ENCODE measurements at places on chromosomes 13 and 19. TPM values are rescaled to one million over a fixed set of nuclear protein-coding genes. Genes with fewer than 3 reads are reported as not detected.

ZNF460 gene
- 7.0 TPM for polyA plus RNA-seq

- DNase-seq = no peak
These were observed 104.7 kb downstream of the TUBGCP3 start for GRCh38 chr13:112483299-112483698.

GTF2F1 gene
- 60.0 TPM for polyA plus RNA-seq

DNA sequence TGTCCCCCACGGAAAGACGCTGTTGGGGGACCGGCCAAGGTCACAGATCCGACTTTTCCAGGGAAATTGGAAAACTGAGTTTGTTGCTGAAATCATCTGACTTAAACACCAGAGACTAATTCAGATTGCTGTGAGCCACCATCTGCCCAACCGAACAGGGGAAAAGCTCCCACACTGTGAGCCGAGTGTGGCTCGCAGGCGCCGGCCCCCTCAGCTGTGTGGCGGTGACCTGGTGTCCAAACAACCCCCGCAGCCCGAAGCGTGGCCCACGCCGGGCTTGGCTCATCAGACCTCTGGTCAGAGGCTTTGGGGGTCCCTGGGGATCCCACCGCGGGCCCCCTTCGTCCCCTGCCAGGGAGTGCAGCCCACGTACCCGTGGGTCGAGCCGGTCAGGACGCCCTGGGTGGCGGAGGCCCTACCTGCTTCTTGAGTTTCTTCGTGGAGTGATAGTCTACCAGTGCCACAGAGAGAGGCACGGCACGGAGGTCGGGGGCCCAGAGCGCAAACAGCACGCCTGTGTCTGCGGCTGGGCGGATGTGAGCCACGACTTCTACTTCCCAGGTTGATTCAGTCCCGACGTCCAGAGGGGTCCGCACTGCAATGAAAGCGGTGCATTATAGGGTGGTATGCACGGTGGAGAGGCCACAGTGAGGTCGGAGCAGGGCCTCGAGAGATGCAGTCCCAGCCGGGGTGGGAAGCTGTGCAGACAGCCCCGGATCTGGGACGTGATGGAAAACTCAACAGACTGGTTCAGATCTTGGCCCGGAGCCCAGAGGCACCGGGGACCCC lies 40.7 kb downstream of the GAS6 start:
- DNase-seq = no peak
